ENCODE measurements at places on chromosomes 11 and 22.

DNA sequence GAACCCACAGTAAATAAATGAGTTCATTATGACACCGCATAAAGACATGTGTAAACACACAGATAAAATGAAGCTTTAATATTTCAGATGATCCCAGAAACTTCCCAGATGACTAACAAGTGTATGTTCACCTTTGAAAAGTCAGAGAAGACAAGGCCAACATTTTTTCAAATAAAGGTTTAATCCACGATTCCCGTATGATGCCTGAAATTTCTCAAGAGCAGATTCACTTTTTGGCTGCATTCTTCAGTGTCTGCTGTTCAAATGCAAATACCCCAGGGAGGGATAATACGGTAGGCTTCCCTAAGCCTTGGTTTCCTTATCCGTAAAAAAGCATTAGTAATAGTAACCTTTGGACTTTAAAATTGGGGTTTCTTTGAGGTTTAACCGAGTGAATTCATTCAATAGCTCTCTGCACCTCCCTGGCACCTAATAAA is 62.5 kb downstream of the SYTL2 start:
- DNase-seq, result no peak

DNA sequence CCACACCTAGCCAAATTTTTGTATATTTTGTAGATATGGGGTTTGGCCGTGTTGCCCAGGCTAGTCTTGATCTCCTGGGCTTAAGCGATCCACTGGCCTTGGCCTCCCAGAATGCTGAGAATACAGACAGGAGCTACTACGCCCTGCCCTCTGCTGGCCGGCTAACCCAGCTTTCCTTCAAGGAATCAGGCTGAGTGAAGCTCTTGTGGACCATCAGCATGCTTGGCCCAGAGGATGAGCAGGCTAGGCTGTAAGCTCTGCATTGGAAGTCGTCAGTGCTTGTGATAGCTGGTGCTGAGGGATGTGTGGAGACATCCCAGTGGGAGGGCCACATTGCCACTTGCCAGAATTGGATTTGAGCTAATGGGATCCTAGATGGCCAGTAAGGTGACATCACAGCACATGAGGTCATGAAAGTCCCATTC is 60.6 kb downstream of the MED15 start:
- no peak for DNase-seq

DNA sequence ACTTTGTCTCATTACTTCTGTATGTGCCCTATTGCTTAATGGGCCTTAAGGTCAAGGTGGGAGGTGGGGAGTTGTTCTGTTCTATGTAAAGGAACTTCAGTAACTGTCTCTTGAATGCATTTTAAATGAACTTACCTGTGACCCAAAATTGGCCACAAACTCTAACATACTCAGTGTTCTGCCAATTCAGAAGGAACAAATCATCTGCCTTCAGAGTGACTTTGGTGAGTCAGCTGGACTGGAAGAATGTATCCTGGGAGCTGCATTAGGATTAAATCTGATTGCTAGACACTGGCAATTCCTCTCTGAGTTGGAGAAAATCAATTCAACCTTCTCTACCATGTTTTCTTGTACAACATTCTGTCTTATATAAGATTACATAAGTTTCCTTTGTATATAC is 1104.8 kb downstream of the DLG2 start:
- DNase-seq, result no peak

DNA sequence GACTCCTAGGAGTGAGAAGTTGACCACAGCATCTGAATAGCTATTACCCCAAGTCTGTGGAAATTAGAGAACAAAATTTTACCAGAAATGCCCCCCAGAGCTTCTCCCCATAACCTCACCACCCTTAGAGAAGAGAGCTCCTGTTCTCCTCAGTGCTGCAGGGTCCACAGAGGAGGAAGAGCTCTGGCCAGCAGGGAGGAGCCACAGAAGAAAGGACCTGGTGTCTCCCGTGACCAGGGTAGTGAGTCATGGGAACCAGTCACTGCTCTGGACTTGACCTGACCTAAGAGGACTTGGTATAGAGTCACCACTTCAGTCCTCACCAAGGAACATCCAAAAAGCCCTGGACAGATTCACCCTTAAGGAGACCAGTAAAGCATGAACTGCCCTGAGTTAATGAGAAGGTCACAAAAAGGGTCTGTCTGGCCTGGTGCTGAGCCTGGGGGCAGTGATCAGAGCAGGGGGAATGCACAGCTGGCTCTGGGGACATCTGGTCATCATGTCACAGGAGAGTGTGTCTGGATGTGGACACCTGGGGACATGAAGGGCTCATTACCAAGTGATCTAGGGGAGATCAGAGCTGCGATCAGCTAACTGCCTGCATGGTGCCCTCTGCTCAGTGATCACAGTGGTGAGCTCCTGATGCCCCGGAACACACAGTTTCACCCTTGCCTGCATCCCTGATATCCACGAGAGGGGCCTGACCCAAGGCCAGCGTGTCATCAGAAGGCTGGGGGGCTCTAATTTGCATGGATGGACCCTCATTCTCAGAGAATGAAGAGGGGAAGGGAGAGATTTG is 103.3 kb upstream of the TOP3B start:
- no peak for DNase-seq

DNA sequence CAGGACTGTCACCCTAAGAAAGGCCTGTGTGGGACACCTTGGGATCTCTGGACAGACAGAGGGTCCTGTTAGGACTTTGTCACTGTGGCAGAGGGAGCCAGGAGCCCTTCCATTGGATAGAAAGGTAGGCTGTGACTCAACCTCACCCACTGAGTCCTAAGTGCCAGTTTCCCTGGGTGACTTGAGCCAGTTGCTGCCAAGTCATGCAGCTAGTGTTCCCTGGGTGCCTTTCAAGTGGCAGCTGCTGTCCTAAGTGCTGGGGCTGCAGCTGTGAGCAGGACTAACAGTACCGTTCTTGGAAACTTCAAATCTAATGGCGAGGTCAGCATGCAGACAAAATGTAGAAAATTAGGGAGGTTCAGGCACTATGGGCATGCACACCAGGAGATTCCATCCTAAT is 393.7 kb downstream of the TMEM135 start:
- DNase-seq, result no peak

GRCh38 chr11:121489823-121490222 is 37.1 kb upstream of the SORL1-AS1 start:
- DNase-seq, result no peak

GRCh38 chr11:81644239-81644840 is 1089.3 kb downstream of the FAM181B start:
- peak; percentile 44 for DNase-seq

DNA sequence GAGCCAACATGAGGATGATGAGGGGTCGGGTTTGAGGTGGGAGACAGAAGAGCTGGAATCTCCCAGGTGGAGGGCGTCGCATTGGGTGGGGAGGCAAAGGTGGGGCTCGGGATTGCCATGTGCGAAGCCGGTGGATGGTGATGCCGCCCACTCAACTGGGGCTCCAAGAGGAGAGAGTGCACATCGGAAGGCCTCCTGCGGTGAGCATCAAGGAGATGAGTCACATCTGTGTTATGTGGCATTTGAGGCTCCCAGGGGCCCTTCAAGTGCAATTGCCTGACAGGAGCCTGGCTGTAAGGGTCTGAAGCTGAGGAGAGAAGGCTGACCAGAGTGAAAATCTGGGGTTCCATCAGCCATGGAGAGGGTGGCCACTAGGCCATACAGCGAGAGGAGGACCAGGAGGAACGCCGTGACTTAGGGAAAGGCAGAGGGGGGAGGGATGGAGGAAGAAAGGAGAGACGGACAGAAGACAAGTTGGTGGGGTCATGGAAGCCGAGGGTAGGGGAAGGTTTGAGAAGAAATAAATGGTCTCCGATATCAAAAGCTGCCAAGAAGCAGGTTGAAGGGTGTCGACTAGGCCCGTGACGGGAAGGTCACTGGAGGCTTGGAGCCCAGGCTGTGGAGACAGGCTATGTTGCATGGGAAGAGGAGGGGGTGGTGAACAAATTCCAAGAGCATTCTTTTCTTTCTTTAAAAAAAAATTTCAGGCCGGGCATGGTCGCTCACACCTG is 21.3 kb downstream of the RASD2 start:
- DNase-seq, result no peak

DNA sequence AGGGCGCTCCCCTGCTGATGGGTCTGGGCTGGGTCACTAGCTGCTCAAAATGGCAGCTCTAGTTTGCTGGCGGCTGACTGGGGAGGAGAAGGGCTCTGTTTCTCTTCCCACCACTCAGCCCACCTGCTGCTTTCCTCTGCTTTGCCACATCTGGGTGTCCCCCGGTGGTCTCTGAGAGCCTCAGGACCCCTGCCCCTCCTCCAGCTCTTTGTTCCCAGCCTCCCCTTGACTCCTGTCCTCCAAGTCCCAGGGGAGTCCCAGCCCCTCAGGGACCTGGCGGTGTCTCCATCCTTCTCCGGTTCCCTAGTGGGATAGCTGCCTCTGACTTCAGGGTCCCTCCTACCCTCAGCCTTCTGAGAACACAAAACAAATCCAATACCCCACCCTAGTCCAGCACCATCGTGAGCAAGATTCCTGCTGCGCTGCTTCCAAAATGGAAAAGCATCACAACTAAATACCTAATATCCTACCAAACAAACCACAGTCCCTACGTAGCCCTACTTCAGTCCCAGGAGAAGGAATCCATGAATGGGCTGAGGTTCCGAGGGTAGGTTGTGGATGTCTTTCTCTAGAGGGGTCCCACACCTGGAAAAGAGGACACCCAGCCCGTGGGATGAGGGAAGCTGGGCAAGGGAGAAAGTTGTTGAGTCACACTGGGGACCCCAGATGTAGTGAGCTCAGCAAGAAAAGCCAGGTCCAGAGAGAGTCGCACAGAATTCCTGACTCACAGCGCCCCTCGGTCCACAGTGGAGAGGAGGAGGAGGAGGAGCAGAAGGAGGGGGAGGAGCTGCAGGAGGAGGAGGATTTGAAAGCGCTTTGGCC is 45.0 kb upstream of the NNMT start:
- DNase-seq, result no peak

DNA sequence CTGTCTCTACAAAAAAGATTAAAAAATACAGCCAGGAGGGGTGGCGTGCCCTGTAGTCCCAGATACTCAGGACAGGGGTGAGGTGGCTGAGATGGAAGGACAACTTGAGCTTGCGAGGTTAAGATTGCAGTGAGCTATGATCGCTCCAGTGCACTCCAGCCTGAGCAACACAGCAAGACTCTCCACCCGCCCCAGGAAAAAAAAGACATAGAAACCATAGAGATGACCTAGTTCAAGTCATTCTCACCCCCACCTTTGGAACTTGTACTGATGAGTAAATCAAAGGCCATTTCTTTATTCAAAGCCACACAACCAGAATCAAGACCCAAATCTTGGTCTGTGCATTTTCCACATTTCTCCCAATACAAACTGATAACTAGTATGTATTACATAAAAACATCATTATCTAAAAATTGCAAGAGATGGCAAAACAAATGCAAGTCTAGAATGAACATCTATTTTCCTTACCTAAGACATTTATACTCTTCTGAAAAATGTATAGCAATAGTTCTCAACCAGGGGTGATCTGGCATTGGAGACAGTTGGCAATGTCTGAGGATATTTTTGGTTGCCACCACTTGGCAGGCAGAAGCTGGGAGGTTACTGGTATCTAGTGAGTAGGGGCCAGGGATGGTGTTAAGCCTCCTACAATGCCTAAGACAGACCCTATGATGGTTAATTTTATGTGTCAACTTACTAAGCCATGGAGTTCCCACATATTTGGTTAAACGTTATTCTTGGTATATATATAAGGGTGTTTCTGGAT is 34.6 kb downstream of the LGR4 start:
- DNase-seq, result no peak

DNA sequence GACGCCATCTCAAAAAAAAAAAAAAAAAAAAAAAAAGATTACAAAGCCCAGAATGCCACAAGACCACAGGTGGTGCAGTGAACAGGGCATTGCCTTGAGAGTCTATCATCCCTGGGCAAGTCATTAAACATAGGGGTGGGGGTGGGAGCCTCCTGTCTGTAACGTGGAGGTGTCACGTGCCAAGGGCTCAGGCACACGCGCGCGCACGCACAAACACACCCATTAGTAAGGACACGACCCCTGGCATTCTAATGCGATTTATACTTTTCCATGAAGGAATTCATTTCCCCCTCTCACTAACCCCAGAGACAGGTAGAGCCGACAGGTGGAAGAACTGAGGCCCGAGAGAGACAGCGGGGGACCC is 5.8 kb upstream of the GCAT start:
- DNase-seq, result no peak

DNA sequence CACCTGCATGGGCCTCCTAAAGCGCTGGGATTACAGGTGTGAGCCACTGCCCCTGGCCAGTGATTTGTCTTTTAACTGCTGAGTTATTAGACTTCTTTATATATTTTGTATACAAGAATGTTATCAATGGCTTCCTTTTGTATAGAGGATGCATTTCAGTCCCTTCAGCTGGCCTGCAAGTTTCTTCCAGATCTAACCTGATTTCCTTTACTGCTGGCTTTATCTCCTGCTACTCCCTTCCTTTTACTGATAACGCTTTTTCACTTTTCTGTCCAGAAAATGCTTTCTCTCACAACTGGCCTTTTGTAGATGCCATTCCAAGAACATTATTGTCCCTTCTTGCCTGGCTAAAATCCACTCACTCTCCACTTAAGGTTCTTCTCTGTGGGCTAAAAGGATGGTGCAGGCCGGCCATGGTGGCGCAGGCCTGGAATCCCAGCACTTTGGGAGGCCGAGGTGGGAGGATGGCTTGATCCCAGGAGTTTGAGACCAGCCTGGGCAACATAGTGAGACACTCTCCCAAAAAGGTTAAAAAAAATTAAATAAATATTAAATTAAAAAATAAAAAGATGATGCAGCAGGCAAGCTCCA is 118.1 kb downstream of the NECTIN1 start:
- no peak for DNase-seq

GRCh38 chr11:60563553-60564235 is 48.5 kb downstream of the MS4A13 start:
- peak; percentile 11 for DNase-seq

DNA sequence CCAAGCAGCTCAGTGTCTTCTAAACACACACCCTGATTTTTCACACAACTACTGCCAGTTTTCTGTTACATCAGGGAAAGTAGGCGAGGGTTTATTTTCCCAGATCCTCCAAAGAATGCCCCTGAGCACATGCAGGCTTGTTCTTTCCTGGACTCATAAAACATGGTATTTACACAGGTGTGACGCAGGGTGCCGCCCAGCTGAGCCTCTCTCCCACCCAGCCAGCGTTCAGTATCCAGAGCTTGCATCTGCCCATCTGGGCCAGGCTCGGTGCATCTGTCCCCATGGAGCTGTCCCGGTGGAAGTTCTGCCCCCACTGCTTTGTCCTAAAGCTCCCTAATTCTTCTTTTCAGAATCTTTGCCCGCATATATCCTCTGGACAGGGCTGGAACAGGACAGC is 44.8 kb upstream of the ISX start:
- no peak for DNase-seq

DNA sequence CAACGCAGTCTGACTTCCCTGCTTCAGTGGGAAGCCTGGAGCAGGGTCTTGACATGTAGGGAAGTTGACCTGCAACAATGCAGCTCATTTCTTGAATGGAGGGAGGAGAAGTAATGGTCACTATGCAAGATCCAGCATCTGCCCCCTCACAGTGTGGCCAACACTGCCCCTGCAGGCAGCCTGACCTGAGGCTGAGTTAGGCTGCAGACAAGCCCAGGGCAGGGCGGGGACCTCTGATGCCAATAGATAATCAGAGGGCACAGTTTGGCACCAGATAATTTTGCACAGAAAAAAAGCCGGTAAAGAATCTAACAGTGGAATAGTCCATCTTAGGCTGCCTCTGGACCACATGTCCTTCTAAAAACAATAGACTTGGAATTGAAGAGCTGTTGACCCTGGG is 182.3 kb downstream of the DSCAML1 start:
- no peak for DNase-seq

Measured in NT2/D1 (cell line).